NK-92 treated with Interleukin-12 subunit alpha and Interleukin-12 subunit beta, amount 100 ng/mL, for 24 hours (cell line): ENCODE measurements at places on chromosomes 12 and 14.

DNA sequence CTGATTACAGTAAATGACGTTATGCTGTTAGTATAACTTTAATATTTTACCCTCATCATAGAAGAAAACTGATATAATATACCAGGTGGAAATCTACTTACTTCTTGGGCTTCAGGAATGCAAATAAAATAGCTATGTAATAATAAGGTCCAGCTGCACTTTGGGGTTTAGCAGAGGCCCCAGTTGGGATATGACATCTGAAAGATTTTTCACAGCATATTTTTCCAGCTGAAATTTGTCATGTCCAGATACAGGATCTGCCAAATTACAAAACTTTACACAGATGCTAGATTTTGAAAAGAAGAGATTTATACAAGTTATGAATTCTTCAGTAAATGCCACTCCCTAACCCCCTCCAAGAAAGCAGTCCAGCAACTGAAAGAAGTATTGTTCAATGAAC is 29.2 kb upstream of the DCN start:
- no peak for DNase-seq

GRCh38 chr14:34722723-34723545 is 8.5 kb upstream of the CFL2 start:
- peak; percentile 1 for DNase-seq

- no peak for DNase-seq
Measured at GRCh38 chr14:32258336-32258993, 55.4 kb upstream of the RNU6-8 start.

DNA sequence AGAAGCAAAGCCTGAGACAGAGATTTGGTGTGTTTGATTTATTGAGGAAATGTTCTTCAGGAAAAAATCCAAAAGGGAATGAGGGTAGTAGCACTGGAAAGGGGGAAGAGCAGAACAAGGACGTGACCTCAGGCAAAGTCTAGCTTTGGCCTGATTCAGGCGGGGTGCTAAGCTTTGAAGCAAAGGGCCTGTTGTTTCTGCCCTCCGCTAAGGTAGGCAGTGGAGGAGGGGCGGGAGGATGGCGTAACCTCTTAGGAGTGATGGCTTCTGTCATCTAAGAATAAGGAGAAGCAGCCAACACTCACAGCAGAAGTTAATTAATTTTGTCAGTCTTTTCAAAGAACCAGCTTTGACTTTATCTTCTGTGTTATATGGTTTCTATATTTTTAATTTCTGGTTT is 20.4 kb downstream of the ABHD12B start:
- no peak for DNase-seq

- no peak for DNase-seq
Measured at GRCh38 chr14:23411563-23412525, 3.8 kb upstream of the MYH6 start.

DNA sequence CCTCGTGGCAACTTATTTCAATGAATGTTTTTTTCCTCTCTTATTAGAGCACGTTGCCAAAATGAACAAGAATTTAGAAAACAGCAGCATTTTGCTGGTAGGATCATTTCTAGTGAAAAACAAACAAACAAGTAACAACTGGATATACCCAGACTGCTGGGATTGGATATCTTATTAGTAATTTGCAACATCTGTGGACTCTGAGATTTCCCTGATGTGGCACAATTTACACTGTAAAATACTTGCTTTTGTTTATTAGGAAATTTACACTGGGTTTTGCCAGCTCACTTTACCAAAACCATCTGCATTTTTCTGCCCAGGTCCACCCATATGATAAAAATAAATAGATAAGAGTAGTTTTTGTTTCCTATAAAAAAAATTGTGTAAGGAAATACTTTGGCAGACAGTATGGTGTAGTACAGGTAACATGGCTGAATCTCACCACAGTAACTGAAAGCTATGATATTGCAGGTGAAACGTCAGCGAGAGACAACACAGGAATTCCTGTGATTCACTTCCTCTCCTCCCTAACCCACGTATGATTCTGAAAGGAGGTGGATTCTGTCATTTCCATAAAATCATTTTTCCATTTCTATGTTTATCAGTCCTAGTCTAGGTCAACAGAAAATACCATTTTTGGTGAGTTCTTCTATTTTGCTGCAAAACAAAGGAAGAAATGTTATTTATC is 176.2 kb upstream of the NOVA1 start:
- DNase-seq = no peak

- no peak for DNase-seq
Measured at GRCh38 chr12:24240707-24241106, 291.2 kb upstream of the SOX5 start.
